ENCODE measurements at places on chromosomes 5 and 9.

DNA sequence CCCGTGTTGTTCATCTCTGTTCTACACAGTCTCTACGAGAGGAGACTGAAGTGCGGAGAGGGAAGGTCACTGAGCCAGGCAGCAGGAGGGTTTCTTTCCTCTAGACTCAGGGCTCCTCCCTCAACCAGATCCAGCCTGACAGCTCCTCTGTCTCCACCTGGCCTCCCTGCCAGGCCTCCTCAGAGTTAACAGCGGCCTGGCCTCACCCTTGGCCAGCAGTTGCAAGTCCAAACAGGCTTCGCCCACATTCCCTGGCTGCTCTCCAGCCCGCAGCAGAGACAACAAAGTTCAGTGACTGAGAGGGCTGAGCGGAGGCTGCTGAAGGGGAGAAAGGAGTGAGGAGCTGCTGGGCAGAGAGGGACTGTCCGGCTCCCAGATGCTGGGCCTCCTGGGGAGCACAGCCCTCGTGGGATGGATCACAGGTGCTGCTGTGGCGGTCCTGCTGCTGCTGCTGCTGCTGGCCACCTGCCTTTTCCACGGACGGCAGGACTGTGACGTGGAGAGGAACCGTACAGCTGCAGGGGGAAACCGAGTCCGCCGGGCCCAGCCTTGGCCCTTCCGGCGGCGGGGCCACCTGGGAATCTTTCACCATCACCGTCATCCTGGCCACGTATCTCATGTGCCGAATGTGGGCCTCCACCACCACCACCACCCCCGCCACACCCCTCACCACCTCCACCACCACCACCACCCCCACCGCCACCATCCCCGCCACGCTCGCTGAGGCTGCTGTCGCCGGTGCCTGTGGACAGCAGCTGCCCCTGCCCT, at the start of gene HRCT1:
HRCT1 (plus strand) TSS at position 291 of the 768 bp plus-strand sequence; CDS start at position 377, 86 bp downstream.
- DNase-seq, result no peak

GRCh38 chr5:79076819-79077218, 7.3 kb downstream of the BHMT2 start:
- no peak for DNase-seq

GRCh38 chr5:104267320-104268015, 704.9 kb upstream of the NUDT12 start:
- DNase-seq, result no peak

- no peak for DNase-seq
These were observed 108.5 kb downstream of the NNT start for GRCh38 chr5:43711496-43711895.

GRCh38 chr9:137606734-137607138, 1.2 kb downstream of the ARRDC1 start:
- DNase-seq, result no peak

- DNase-seq, result no peak
These were observed 133.4 kb upstream of the GAS1 start for GRCh38 chr9:87080512-87081264.

DNA sequence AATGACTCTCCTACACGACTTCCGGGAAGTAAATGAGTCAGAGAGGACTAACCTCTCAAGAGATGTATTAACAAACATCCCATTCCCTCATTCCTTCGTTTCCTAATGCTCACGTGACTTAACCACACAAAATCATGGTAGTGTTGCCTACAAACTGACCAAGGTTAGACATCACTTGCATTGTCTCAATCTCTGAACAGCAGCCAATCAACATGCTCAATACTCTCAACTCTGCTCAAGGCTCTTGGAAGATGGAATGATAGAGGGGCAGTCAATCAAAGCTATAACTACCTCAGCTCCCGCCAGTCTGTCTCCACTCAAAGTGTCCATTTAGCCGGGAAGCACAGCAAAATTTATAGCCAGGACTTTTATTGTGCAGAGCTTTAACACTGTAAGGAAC, 143.8 kb upstream of the PIK3R1 start:
- DNase-seq, result no peak

- no peak for DNase-seq
These were observed 13.1 kb downstream of the HRH2 start for GRCh38 chr5:175671013-175671412.

GRCh38 chr5:90424245-90424644, 14.7 kb upstream of the CETN3 start:
- DNase-seq, result no peak

DNA sequence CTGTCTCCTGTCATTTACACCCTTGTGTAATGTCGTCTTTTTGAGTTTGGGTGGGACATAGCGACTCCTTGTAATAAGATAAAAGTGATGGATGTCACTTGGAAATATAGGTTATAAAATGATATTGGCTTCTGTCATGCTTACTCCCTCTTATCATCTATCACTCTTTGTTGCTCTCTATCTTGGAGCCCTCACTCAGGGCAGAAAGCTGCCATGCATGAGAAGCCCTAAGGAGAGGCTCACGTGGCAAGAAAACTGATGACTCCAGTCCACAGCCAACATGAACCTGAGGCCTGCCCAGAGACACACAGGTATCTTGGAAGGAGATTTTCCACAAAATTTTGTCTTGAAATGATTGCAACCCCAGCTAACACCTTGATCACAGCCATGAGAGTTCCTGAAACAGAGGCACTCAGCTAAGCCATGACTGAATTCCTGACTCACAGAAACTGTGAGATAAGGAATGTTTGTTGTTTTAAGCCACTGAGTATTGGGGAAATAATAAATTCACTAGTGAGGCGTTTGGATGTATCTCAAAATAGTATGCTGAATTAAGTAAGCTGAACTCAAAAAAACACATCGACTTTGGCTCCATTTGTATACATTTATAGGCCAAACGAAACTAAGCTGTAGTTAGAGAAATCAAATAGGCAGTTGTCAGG, 216.7 kb downstream of the CDH18 start:
- no peak for DNase-seq

DNA sequence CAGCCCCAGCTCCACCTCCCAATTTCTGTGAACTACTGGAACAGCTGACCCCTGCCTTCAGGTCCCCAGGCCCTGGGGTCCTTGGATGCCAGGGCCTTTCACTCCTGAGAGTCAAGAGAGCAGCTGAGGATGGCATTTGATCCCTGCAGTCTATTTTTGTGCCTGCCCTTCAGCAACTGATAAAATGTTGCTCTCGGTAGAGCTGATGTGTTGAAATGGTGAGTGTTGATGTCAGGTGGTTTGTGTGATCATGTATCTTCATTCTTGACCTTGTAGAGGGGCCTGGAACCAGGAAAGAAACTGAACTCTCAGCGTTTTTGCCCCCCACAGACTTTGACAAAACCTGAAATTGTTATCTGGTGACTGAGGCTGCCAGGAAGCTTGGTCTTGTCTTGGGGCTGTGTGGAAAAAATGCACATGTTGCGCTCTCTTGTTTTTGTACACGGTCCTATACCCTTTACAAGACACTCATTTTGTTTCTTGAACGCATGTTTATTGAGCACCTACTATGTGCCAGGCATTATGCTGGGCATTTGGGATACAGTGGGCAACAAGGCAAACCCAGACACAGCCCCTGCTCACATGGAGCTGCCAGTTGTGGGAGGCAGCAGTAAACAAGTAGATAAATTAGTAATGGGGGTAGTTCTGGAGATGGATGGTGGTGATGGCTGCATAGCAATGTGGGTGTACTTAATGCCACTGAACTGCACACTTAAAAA, 78.3 kb downstream of the PPARGC1B start:
- DNase-seq, result no peak

DNA sequence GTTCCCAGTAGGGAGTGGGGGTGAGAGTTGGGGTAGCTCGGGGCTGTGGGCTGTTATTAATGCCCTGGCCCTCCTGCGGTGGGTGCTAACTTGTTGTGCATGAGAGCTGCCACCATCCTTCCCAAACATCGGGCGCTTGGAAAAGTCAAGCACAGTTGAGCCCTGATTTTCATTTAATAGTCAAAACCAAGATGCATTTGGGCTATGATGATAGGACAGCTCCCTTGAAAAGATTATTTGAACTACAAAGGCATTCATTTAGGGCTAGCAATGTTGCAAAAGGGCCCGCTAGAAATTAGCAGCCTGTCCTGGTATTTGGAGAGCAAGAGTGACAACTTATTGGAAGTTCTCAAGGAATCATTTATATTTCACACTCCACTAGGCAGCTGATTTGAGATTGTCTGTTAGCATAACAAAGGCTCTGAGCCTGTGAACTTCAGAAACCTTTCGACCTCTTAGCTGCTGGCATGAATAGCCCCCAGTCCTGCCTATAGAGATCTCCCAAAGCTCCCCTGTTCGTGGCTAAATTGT, 128.2 kb upstream of the TMEM161B start:
- DNase-seq, result no peak

Data from NCI-H1436 treated with DMSO at 0.1 percent for 48 hours (cell line).